ENCODE measurements at places on chromosomes 6 and 20.
A peak's percentile ranks its signal among the peaks of the same experiment; 100 is the strongest.

DNA sequence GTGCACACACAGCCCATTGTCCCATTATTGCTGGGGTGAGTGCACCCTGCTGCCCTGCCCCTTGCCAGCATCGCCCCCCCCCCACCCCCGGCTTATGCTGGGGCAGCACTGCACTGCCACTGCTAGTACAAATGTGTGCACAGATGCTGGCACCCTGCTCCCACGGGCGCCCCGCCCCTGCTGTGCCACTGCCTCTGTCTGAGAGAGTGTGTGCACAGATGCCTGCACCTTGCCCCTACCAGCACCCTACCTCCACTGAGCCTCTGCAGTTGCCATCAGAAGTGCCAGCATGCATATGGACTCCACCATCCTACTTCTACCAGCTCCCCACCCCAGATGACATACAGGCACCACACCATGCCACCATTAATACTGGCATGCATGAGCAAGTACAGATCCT lies 454.6 kb upstream of the KHDRBS2 start:
- no peak overlapping the region for H3K27ac ChIP-seq
- H3K36me3 ChIP-seq: no peaks in the 10 kb centered on the region
- H3K4me1 ChIP-seq: no peaks in the 10 kb centered on the region
- no peak for DNase-seq

DNA sequence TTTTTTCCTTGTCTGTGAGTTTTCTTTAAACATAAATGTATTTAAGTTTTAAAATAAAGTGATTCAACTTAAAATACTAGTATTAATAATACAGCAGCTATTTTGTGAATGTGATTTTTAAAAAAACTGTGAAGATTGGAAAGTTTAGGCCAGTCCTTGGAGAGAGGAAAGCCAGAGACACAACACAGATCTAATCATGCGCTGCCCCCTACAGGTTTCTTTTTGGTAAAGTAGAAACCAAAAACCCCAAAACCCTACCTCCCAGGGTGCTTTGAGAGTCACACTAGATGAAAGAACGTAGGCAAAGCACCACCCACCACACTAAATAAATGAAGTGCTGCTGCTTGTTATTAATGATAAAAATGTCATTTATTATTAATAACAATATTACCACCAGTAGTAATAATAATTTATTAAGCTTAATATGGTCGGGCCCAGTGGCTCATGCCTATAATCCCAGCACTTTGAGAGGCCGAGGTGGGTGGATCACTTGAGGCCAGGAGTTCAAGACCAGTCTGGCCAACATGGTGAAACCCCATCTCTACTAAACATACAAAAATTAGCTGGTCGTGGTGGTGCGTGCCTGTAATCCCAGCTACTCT lies 33.7 kb downstream of the SLC9A8 start:
- peaks cover 16% of the 10 kb centered on the region for H3K36me3 ChIP-seq
- DNase-seq: peak; percentile 55
- no peak overlapping the region for H3K4me3 ChIP-seq
- no peaks in the 10 kb centered on the region for H3K27me3 ChIP-seq

DNA sequence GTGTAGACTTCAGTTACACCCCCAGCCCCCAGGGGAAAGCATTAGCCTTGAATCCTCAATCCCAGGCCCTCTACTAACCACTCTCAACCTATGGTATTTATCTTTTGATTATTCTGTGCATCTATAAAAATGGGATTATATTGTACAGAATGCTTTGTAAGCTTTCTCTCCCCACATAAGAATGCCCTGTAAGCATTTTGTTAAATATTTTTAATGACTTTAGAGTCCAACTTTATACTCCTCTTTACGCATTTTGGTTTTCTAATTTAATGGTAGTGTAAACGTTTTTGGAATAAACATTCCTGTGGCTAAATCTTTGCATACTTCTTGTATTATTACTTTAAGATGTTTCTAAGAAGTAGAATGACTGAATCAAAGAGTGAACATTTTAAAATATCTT lies 35.4 kb downstream of the FBXO9 start:
- DNase-seq: no peak
- H3K4me3 ChIP-seq: peak overlapping the region; percentile 30
- H3K27me3 ChIP-seq: no peaks in the 10 kb centered on the region
- peak overlapping the region; percentile 53 for H3K27ac ChIP-seq
- peaks cover 29% of the 10 kb centered on the region for H3K4me1 ChIP-seq

GRCh38 chr6:150118627-150119026 lies 24.2 kb upstream of the PPP1R14C start:
- no peaks in the 10 kb centered on the region for H3K4me1 ChIP-seq
- H3K4me3 ChIP-seq: no peak overlapping the region
- H3K27ac ChIP-seq: no peak overlapping the region
- no peaks in the 10 kb centered on the region for H3K36me3 ChIP-seq

GRCh38 chr6:165634101-165634880 lies 28.8 kb downstream of the PDE10A start:
- no peak overlapping the region for H3K27ac ChIP-seq
- no peaks in the 10 kb centered on the region for H3K27me3 ChIP-seq
- no peak overlapping the region for H3K4me3 ChIP-seq
- H3K4me1 ChIP-seq: no peaks in the 10 kb centered on the region
- no peak for DNase-seq

DNA sequence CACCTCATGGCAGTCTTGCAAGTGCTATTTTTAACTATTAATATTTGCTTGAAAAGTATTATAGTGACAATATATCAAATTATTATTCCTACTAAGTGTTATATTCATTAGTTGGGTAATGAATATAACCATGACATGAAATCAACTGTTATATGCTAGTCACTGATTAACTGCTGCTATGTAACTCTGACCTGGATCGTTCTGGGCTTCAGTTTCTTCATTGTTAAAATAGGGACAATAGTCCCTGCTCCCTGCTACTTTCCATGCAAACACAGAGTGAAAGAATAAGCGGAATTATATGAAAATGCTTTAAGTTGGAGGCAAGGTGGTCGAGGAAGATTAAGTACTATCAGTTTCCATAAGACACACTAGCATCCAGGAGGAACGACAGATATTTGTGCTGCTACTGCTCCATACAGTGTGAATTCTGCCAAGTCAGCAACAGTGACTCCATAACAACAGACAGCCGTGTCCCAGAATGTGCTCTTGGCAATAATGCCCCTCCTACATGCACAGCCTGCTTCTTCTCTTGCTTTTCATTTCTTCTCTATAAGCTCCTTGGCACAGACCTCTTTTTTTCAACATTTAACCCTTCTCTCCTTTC lies 107.2 kb downstream of the CHD6 start:
- peaks cover 34% of the 10 kb centered on the region for H3K36me3 ChIP-seq
- no peaks in the 10 kb centered on the region for H3K27me3 ChIP-seq
- H3K27ac ChIP-seq: no peak overlapping the region
- no peak for DNase-seq

DNA sequence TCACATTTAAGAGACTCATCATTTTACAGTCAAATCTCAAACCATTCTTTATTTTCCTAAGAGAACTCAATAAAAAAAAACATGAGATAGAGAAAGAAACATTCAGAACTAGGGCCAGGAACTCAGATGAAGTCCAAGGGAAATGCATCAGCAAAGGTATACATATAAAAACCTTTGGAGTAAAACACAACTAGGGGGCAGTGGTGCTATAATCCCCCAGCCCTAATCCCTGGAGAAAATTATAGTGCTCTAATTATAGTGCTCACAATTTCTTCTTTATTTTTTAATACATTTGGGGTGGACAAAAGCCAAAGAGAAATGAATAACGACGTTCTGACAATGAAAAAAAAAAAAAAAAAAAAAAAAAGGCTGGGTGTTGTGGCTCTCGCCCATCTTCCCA lies 100.6 kb upstream of the EMILIN3 start:
- peaks cover 2% of the 10 kb centered on the region for H3K27me3 ChIP-seq
- H3K36me3 ChIP-seq: peaks cover 35% of the 10 kb centered on the region
- DNase-seq: no peak

DNA sequence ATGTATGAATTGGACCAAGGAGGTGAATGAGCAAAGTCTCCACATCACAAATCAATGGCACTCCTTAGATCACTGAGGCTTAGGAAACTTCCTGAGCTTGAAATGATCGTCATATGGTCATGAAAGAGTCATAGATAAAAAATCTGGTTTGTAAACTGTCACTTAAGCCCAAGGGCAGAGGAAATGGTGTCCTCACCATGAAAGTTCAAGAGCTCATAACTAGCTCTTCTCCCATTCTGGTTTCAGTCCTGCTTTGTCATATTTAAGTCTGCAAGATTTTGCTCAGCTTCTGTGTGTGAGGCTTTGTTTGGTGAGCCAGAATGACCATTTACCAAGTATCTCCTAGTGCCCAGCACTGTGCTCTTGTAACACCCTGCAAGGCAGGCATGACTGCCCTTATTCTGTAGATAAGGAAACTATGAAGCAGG lies 60.5 kb downstream of the GJA10 start:
- peaks cover 40% of the 10 kb centered on the region for H3K4me1 ChIP-seq
- peak; percentile 26 for DNase-seq
- H3K4me3 ChIP-seq: no peak overlapping the region
- peaks cover 5% of the 10 kb centered on the region for H3K27me3 ChIP-seq
- no peaks in the 10 kb centered on the region for H3K36me3 ChIP-seq

DNA sequence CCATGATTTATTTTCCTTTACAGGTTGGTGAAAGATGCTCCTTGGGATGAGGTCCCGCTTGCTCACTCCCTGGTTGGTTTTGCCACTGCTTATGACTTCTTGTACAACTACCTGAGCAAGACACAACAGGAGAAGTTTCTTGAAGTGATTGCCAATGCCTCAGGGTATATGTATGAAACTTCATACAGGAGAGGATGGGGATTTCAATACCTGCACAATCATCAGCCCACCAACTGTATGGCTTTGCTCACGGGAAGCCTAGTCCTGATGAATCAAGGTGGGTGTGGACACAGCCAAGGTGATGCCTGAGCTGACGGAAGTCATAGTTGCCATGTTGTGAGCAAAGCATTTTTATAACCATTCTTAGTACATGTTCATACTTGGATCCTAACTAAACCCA lies 34.6 kb upstream of the CALHM6 start:
- no peak overlapping the region for H3K27ac ChIP-seq
- DNase-seq: no peak
- H3K4me1 ChIP-seq: peaks cover 31% of the 10 kb centered on the region
- H3K36me3 ChIP-seq: peaks cover 24% of the 10 kb centered on the region
- no peak overlapping the region for H3K4me3 ChIP-seq
